Esophagus squamous epithelium (tissue), 5 donors: ENCODE measurements at places on chromosomes 3 and 15.

DNA sequence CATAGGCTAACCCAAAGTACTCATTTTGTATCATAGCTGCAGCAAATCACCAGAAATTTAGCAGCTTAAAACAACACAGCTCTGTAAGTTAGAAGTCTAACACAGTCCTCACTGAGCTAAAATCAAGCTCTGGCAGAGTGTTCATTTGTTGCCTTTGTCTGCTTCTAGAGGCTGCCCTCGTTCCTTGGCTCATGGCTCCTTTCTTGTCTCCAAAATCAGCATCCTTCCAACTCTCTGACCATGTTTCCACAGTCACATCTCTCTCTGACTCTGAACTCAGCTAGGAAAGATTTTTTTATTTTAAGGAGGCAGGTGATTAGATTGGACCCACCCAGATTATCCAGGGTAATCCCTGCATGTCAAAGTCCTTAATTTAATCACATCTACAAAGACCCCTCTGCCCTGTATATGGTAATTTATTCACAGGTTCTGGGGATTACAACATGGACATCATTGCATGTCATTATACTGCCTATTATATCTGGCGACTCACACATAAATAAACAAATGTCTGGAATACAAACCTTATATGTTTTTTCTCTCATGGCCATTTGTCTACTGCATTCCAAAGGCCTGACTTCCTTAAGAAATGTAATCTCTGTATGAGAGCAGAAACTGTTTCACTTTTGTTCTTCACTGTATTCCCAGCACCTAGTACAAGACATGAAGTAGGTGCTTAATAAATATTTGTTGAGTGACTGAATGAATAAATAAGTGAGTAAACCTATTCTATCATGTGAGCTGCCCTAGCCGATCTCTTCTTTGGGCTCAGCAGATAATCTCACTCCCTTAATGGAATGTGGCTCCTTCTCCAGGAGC, 15.1 kb upstream of the UACA start:
- no peak for DNase-seq

- no peak for DNase-seq
Measured at GRCh38 chr3:197234947-197235914, 63.2 kb downstream of the DLG1 start.

DNA sequence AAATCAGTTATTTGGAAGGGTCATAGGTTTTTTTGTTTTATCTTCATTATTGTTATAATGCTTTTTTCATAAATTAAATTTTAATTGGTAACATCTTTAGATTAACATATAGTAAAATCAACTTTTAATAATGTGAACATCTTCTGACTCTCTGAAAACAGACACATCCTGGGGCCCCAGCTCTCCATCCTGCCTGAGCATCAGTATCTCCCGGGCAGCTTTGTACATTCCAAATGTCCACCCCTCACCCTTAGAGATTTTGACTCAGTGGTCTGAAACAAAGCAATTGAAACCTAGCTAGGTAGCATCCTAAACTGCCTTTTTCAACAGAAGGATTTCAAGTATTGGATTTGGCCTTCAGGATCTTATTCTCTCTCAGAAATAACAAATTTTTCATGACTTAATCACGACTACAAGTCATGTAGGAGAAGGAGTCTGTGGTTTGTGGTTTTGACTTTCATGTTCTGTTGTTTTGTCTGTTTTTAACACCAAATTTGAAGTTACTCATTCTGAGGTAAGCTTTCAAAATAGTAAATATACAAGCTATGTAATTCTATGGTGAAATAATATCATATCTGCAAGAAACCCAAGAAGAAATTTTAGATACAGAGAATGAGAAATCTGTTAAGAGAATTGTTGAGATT, 147.3 kb upstream of the UBE2E2 start:
- DNase-seq, result no peak

DNA sequence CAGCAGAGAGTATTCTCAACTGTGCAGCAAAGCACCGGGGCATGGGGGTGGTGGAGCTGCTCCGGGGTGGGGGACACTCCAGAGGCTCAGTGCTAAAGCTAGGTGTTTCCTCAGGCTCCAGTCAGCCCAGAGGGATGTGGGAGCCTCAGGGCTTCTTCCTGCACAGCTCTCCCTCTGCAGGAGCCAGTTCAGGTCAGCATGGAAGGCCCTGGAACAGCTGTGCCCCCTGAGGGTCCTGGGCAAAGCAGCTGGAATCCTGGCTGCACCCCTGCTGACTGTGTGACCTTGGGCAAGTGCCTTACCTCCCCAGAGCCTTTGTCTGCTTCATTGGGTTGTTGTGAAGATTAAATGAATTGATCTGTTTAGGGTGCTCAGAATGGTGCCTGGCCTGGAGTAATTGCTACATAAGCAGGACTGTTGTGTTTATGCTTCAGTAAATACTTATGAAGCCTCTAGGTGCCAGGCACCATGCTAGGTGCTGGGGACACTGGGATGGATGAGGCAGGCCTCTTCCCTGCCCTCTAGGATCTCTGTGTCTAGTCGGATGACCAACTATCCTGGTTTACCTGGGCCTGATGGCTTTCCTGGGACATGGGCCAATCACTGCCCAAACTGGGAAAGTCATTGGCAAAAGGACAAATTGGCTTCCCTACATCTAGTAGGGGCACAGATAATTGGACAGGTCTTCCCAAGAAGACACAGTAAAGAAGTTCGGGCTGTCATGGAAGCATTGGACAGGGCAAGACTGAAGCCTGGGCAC, 64.2 kb upstream of the LCTL start:
- no peak for DNase-seq

DNA sequence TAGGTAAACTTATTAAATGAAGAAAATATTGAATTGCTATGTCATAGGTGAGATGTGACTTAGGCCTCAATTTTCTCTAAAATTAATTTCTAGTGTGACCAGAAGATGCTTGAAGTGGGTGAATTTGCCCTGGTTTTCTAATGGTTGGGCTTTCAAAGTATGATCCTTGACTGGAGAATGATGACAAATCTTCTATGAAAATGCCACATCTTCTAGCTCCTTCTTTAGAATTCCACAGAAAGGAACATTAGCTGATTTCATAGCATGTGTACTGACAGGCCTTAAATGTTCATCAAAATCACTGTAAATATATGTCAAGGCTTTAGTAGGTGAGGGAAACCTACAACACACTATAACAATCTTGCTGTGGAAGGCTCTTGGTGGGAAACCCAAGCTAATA, 8.9 kb downstream of the ABI3BP start:
- no peak for DNase-seq

- no peak for DNase-seq
Measured at GRCh38 chr3:195150181-195151118, 120.5 kb downstream of the XXYLT1 start.

GRCh38 chr3:188067932-188068331, 86.0 kb upstream of the LPP start:
- no peak for DNase-seq

DNA sequence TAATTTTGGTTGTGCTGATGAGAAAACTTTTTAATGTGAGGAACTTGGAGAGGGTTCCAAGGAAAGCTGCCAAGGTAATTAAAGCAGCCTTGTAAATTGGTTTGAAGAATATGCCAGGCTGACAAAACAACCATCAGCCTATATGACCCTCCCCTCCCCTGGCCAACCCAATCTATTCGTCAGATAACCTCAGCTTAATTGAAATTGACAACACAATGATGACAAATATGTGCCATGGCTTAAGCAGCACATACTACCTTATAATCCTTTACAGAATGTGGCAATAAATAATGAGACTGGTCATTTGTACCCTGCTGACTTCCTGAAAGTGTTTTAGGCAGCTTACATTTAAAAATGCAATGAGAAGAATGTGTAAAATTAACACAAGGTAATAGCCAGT, 118.2 kb downstream of the EFHB start:
- no peak for DNase-seq

DNA sequence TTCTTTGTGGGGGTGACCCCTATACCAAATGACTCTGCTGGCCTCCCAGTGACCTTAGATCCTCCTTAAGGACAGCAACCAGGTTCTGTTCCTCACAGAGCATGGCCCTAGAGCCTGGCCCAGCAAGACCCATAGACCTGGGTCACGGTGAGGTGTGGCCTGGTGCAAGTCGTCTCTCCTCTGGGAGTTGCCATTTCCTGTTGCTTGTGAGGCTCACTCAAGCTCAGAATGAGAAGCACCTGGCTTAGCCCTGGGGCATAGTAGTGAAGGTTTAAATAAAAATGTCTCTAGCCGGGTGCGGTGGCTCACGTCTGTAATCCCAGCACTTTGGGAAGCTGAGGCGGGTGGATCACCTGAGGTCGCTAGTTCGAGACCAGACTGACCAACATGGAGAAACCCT, 131.3 kb downstream of the SMAD6 start:
- no peak for DNase-seq

DNA sequence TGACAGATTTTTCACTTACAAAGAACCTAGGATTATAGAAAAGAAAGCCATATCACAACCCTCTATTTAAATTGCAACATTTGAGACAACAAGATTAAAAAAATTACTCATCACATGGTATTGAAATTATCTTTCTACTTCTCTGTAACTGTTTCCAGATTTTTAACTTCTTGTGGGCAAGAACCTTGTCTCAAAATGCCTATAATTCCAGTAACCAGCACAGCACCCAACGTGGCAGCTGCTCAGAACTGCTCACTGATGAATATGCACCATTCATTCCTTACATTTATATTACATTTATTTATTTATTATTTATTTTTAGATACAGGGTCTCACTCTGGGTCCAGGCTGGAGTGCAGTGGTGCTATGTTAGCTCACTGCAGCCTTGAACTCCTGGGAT, 216.1 kb downstream of the THRB start:
- DNase-seq, result no peak

GRCh38 chr15:39748276-39748675, 34.4 kb downstream of the FSIP1 start:
- no peak for DNase-seq

GRCh38 chr3:36540888-36541518, 160.7 kb downstream of the STAC start:
- no peak for DNase-seq

- no peak for DNase-seq
Measured at GRCh38 chr3:195115600-195116406, 155.2 kb downstream of the XXYLT1 start.

GRCh38 chr3:37836589-37836988, 25.1 kb upstream of the CTDSPL start:
- no peak for DNase-seq

GRCh38 chr3:53729159-53729558, 117.1 kb downstream of the CHDH start:
- no peak for DNase-seq

GRCh38 chr3:185444329-185444728, 54.5 kb downstream of the TMEM41A start:
- no peak for DNase-seq

DNA sequence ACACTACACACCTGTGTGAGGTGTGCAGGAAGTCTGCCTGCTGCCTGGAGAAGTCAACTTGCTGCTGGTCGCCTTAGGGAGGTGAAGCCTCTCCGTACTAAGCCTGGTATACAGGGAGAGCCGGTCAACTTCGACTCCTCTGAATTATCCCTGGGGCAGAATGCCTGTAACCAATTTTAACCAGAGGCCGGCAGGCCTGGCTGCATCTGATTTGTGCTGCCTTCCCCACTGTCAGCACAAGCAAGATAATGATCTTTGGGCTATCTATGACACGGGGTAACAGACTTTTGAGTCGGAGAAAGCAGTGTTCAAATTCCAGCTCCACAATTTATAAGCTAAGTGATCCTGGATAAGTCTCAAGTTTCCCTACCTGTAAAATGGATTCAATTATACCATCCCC, 42.3 kb downstream of the MAGEF1 start:
- DNase-seq, result no peak

GRCh38 chr3:51445544-51446280, 54.1 kb downstream of the DCAF1 start:
- no peak for DNase-seq

GRCh38 chr3:151479452-151479851, 18.6 kb upstream of the IGSF10 start:
- no peak for DNase-seq

DNA sequence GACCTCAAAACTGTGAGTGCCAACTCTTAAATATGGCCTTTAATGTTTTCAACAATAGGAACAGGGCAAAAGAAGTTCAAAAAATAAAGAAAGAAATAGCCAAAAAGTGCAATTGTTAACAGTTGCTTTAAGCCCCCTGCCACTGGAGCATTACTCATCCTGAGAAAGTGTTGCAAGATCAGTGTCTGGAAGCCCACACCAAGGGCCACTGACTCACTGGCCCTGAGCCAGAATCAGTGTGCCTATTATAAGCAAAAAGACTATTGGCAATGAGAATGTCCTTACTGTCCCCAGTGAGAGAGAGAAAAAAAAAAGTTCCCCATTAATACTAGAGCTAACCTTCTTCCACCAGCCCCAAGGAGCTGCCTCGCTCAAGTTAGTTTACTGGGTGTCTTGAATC, 480.1 kb upstream of the ZNF385D start:
- DNase-seq, result no peak

GRCh38 chr3:42216302-42216701, 49.7 kb downstream of the CCK start:
- no peak for DNase-seq

- DNase-seq, result no peak
Measured at GRCh38 chr3:59192473-59192872, 142.6 kb upstream of the CFAP20DC start.

DNA sequence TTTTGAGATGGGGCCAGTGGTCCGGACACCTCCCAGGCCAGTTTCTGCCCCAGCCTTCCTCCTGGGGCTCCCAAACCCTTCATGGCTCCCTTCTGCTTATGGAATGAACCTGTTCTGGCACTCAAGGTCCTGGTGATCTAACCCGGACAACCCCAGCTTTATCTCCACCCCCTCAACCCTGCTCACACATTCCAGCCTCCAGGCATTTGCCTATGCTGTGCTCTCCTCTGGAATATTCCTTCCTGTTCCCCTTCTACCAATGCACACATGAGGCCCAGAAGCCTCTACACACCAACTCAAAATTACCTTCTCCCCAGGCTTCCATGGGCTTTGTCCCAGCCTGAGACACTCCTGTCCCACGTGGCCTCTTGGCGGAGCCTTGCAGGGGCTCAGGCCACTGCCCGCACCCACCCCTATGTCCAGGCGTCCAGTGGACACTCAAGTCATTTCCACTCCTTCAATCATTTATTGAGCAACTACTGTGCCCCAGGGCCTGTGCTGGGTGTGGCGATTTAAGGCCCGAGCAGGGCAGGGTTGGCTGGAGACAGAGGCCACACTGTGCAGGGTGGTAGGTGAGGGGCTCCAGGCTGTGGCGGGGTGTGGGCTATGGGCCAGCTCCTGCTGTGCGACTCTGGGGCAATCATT, 18.8 kb downstream of the PLXND1 start:
- no peak for DNase-seq

DNA sequence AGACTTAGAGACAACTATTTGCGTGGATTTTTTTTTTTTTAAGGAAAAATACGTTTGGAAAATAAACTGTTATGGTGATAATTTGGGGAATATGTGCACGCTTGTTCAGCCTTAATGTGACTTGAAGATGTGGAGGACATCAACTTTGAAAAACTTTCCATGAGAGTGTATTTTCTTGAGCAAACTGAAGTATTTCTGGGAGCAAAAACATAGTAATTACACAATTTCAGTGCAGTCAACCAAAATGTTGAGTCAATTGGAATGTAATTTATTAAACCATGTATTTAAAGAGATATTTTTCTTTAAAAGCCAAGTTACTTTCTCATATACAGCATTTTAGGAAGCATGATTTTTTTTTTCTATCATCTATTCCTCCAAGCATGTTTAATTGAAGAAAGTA, 80.3 kb upstream of the FLNB start:
- DNase-seq, result no peak

GRCh38 chr15:61459785-61460707, 230.9 kb upstream of the RORA start:
- DNase-seq, result no peak
